ENCODE measurements at places on chromosomes 6 and 20.

DNA sequence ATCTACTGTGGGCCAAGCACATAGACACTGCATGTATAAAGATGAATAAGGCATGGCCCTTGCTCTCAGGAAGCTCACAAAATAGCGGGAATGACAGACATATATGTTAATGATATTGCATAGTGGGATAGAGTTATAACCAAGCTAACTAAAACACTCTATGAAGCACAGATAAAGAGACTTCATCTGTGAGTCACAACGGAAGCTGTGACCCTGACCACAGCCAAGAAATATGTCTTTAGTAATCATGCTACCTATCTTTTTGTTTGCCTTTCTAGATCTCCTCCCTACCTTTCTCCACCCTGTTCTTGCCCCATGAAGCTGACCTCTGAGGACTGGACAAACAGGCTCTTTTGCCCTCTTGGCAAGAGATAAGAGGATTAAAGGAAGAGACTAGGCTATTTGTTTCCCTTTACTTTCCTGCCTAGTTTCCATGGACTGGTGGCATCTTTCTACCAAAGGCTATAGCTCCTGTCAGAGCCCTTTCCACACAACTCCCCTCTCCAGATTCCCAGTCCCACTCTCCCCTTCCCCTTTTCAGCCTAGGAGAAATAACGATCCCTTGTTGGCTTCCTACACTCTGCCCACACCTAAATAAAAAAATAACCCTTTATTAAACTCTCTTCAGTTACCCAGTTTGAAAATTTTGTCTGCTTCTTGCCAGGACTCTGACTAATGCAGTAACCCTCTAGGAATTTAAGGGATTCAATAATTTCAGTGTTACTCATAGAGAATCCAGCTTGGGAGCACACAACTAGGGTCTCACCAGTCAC is 504.9 kb upstream of the MARCKS start:
- no peak for DNase-seq

- no peak for DNase-seq
Measured at GRCh38 chr6:89346433-89346832, 6.1 kb downstream of the UBE2J1 start.

DNA sequence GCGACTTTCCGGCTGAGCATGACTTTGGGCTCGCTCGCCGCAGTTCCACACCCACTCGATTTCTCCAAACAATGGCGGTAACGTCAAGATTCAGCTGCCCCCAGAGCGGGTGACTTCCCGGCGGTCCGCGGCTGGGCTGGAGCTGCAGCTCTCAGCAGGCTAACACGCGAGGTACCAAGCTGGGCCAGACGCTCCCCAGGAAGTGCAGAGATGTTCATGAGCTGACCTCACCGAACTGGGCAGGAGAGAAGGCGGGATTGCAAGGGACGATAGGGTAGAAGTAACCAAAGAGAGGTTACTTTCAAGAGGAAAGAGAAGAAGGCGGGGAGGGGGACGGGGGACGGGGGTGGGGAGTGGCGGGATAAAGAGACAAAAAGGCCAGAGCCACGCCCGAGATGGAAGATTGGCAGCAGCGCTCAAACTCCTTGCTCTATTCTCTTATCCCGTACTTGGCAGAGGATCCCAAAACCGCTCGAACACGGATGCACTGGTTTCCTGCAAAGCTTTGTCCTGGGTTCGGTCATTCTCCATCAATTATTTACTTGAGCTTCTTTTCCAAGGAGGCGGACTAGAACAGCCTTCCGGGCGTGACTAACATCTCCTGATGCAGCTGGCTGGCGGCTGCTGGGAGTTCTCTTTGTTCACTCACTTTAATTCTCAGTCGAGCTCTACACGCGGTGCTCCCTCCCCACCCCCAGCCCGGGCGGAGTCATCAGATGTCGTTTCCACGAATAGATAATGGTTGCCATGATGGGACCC is at the start of gene MTCL3:
MTCL3 (minus strand) TSS at position 626 of the 759 bp plus-strand sequence.
- DNase-seq: no peak

DNA sequence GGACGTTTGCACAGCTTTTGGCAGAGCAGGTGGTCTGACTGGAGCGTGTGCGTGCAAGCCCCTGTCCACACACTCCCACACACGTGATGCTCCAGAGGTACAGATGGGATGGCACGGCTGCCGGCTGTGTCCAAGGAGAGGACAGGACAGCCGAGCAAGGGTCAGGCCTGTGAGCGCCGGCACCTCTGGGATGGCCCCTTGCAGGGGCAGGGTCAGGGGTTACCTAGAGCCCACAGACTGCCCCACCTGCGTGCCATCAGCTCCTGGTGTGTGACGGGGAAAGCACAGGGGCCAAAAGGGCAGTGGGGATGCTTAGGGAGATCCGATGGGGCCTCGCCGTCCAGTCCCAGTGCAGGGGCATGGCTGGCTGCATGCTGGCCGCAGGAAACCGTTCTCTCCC is 189.7 kb downstream of the TAF4 start:
- DNase-seq: no peak

DNA sequence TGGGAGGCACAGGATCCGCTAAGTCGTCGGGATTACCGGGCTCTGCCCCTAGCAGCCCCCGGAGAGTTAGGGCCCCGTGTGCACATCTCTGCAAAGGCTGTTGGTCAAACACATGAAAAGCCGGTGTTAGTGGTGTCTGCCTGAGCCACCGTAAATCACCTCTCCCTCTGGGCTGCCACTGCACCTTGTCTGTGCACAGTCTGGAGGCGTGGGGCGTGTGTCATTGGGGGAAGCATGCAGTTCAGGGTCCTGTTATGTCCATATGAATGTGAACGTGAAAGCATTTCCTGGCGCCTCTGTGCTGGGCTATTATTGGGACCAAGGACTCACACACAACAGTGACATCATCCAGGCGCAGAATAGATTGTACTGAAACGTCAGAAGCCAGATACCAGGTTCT is 305.6 kb downstream of the NRN1 start:
- no peak for DNase-seq

All from stimulated activated CD8-positive, alpha-beta memory T cell treated with anti-CD3 and anti-CD28 coated beads, Interleukin-12 subunit alpha, Interleukin-12 subunit beta, amount 100 ng/mL, for 1 hour (primary cell).